Omental fat pad (tissue), 4 donors: ENCODE measurements at places on chromosomes 11 and 22. TPM values are rescaled to one million over a fixed set of nuclear protein-coding genes. Genes with fewer than 3 reads are reported as not detected.

Gene BAD
- 89.7 TPM for total RNA-seq

Gene DERL3
- 3.1 TPM for total RNA-seq

Gene SLC22A9
- not detected for total RNA-seq

Gene TMEM191C
- total RNA-seq = 1.1 TPM

Gene BRSK2
- not detected for total RNA-seq

Gene CARS1
- 40.6 TPM for total RNA-seq

Gene CASP5
- total RNA-seq = not detected

Gene APOBEC3H
- total RNA-seq = 0.95 TPM

Gene GNG3
- total RNA-seq = not detected

Gene NELL1
- total RNA-seq = 1.3 TPM

Gene KDM4E
- total RNA-seq = not detected

Gene OR2AG2
- not detected for total RNA-seq

Gene OR9Q1
- total RNA-seq = not detected

Gene SLC36A4
- 23.0 TPM for total RNA-seq

Gene OR6T1
- total RNA-seq = not detected

Gene MRGPRG
- total RNA-seq = not detected

Gene NXPE4
- total RNA-seq = not detected

DNA sequence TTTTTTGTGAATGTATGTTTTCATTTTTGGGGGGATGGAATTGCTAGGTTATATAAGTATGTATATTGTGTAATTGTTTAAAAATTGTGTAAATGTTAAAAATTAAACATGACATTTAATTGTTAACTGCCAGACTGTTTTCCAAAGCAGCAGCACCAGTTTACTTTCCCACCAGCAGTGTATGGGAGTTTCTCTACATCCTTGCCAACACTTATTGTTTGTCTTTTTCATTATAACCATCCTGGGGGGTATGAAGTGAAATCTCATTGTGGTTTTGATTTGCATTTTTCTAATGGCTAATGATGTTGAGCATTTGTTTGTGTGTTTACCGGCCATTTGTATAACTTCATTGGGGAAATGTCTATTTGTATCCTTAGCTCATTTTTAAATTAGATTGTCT is 31.7 kb upstream of the RRAS2 start:
- no peak for DNase-seq

GRCh38 chr11:106456647-106457046 is 379.2 kb downstream of the AASDHPPT start:
- no peak for DNase-seq

DNA sequence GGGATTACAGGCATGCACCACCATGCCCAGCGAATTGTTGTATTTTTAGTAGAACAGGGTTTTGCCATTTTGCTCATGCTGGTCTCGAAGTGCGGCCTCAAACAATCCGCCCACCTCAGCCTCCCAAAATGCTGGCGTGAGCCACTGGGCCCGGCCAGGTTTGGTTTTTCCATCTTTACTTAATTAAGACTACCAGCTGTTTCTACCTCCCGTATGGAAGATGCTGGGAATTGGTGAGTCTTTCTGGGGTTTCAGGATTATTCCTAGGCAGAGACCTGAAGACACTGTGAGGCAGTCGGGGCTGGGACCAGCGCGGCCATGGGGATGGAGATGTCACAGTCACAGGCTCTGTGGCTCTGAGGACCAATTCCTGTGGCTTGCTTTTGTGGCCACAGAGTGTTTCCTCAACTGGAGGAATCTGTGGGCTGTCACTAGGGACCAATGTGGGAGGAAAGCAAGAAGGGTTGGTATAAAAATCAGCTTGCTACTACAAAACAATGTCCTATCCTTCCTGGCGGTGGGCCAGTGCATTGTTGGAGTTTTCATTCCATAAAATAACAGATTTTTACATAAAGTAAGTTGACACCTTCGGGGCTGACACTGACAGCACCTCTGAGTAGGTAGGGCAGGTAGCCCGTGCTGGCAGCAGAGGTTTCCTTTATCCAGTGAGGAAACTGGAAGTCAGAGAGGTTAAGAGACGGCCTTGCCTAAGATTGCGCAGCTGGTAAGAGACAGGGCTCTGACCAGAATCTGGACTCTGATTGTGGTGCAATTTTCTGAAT is 8.4 kb upstream of the FTH1 start:
- DNase-seq = no peak

GRCh38 chr22:20418211-20418788 is 19.3 kb downstream of the SCARF2 start:
- no peak for DNase-seq

GRCh38 chr11:71992136-71992730 is 6.5 kb upstream of the IL18BP start:
- DNase-seq = no peak

DNA sequence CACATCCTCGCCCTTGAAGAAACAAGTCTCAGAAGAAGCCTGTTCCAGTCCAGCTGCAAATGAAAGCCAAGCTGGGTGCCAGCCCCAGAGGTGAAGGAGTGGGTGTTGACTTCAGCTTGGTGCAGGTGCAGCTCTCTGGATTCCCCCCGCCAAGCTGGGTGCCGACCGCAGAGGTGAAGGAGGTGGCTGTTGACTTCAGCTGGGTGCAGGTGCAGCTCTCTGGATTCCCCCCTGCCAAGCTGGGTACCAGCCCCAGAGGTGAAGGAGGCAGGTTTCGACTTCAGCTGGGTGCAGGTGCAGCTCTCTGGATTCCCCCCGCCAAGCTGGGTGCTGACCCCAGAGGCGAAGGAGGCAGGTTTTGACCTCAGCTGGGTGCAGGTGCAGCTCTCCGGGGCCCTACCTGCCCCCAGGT is 1234.0 kb downstream of the TBC1D22A start:
- no peak for DNase-seq

DNA sequence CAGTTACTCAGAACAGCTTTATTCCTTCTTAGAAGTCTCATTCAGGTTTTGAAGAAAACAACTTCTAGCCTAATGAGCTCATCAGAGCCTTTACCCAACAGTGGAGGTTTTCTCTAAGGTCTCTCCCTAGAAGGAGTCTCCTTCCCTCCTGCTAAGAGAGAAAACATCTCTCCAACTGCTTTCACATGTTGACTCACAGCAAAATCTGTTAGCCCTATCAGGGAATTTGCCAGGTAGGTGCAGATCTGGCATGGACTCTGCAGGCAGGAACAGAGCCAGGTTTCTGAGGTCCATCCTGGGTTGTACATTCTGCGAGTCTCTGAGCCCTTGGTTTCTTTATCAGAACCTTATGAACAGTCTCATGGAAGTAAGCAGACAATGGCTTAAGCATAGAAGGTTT is 214.4 kb downstream of the HIPK3 start:
- no peak for DNase-seq

DNA sequence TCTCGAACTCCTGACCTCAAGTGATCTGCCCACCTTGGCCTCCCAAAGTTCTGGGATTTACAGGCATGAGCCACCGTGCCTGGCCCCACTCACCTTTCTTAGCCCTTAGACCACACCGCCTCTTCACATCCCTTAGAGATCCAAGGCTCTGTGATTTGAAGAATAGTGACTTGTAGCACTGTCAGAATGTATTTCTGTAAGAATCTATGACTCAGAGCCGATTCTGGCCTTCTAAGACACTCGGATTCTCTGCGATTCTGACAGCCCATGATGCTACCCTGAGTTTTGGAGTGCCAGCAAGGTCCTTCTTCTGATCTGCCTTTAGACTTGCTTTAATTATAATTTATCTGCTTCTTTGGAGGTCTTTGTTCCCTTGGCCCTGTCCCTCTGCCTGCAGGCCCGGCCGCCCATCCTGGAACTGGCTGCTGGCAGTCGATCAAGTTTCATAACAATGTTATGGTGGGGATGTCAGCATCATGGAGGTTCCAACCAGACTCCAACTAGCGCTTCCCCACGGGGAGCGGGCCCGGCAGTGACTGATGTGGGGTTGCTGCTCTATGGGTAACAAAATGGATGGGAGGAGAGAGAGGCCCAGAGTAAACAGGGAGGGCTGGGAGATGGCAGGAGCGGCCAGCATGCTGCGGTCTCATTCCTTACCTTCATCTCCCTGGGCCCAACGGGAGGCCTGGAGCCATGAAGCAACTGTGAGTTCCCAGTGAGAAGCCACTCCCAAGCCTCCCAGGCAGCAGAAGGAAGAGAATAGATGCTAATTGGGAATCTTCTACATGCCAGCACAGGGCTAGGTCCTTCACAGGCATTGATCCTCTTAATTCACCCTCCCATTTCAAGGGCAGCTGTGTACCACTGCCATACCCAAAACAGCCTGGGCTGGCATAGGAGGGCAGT is 55.7 kb upstream of the RASD2 start:
- DNase-seq = no peak

DNA sequence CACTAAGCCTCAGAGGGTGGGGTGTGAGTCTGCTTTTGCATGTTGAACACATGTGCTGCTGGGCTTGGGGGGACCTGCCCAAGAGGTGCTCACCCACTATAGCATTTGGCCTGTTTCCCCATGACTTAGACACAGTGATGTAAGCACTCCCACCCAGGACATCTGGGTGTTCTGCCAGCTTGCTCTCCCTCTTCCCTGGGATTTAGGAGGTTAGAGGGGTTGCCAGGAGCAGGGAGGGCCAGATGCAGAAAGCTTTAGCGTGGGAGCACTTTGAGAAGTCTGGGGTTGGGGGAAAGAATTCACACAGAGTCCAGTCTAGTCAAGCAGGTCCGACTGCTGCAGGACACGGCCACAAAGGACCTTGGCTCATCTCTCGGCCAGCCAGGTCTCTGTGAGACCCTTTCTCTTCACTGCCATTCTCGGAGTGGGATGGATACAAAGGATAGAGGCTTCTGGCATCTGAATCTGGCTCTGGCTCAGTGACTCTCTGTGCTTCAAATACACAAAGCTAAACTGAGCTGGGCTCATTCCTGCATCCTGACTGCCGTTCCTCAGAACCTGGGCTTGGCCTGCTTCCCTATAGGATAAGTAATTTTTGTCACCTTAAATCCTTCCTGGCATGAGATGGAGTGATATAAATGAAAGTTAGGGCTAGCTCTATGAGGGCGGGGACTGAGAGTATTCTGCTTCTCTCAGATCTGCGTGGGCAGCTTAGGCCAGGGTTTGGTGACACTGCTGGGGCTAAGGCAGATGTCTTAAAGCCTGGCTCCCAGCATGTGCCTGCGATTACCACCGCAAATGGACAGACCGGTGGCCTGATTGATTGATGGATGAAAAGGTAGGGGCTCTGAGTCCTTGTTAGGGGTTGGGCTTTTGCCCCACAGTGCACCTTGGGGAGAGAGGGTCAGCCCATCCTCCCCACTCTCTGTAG is 14.5 kb downstream of the USP2 start:
- no peak for DNase-seq

DNA sequence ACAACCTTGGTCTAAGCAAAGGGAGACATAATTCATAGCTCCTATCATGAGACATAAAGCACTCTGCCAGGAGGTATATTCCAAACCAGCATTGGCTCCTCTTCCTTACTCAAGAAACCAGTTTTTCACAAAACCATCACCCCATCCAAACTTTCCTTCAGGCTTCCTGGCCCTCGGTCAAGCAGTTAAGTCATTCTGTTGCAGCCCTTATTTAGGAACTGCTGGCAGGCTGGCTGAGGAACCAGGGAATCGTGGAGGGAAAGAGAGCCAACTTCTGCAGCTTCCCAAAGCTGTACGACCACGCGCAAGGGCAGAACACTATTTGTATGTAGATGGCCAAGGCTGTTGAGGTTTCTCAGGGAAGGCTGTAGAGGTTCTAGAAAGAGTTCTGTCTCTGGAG is 680 bp downstream of the IFT46 start:
- DNase-seq = no peak

GRCh38 chr11:134275534-134276395 is at the start of gene GLB1L3:
Gene GLB1L3, plus strand, starts transcription at chr11:134276379. Its CDS starts 362 bp downstream, at chr11:134276741.
- no peak for DNase-seq

- DNase-seq = no peak
Measured at GRCh38 chr11:95503047-95503446, 272.0 kb upstream of the SESN3 start.

DNA sequence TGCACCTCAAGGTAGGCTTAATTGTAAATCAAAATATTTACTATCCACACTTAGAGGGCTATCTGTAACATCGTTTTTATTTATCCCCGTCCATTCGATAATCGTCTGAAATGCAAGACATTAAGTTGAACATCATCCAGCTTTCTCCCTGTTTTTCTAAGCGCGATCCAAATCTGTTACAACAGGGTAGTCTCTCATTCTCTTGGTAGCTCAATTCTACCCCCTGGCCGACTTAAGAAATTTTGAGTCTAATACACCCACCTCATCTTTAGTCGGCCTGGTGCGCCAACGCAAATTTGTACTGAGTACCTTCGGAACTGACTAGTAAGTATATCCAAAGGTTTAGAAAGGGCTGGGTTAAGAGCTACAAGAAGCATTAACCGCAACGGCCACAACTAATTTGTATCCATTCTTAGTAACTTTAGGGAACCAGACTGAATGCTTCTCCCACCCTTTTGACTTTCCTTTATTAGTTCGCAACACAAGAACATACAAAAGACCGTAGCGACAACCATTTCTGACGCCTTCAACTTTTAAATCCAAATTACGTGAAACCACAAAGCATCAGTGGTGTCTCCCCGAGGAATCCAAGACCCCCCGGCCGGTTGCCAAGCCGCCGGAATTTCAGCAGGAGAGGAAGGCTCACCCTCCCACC is 1.0 kb upstream of the ZNF143 start:
- no peak for DNase-seq

- DNase-seq = no peak
Measured at GRCh38 chr11:46668480-46669085, 31.8 kb downstream of the ARHGAP1 start.
